GM20000 (cell line): ENCODE measurements at places on chromosomes 12 and 14.

- no peak for DNase-seq
These were observed 174.6 kb upstream of the C14orf180 start for GRCh38 chr14:104404922-104405321.

- DNase-seq: no peak
These were observed 98.8 kb downstream of the AKAP6 start for GRCh38 chr14:32427726-32428528.

DNA sequence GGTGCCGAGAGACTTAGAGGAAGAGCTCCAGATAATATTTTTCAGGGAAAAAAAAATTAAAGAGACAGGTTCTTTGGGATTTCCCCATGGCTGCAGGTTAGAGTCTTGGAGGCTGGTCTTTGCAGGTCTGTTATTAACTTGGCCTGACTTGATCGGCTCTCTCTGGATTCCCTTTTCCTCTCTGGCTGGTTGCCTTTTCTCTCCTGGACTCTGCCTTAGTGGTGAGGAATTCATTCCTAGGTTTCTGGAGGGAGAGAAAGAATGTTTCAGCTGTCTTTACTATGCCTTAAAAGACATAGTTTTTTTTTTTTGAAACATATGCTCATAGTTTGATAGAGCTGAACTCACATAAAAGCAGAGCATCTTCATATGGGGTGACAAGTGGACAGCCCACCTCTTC lies 336.3 kb downstream of the BMP4 start:
- no peak for DNase-seq

DNA sequence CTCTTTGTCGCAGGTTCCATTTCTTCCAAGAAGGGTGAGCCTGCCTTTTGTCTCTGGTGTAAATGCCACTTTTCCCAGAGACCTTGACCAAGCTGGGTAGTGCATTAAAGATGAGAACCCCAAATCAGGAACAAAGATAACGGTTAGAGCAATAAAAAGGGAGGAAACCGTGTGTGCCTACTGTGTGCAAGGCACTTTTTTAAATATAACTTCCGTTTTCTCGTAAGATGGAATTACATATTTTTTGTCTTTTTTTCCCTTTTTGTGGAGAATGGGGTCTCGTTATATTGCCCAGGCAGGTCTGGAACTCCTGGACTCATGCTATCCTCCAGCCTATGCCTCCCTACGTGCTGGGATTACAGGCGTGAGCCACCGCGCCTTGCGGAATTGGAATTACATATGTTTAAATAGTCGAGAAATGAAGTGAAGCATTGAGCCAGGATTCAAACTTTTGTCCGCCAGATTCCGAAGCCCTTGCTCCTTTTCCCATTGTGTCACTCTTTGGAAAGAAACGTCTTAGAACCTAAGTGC lies 506 bp upstream of the NABP2 start:
- DNase-seq: no peak

- no peak for DNase-seq
These were observed 48.4 kb downstream of the ESRRB start for GRCh38 chr14:76424359-76424758.

GRCh38 chr14:72558721-72559120 lies 335.2 kb downstream of the DPF3 start:
- DNase-seq: no peak

DNA sequence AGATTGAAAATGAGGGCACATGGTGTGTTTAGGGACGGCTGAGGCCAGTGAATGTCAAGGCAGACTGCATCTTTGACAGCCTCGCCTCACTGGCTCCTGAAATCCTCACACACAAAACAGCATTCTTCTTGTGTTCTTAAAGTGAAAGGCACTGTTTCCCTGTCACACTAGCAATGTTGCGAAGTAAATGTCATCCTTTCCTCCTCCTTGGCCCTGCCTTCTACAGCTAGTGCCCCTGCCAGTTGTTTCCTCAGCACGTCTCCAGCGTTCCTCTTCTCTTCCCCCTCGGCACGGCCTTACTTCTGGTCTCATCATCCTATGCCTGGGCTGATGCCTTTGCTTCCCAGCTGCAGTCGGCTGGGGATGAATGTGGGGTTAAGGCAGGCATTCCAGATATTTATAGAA lies 129.4 kb upstream of the DNM1L start:
- DNase-seq: no peak

GRCh38 chr12:75116646-75117198 lies 92.9 kb downstream of the KCNC2 start:
- no peak for DNase-seq

GRCh38 chr14:67986131-67986841 lies 166.7 kb downstream of the RAD51B start:
- DNase-seq: no peak

DNA sequence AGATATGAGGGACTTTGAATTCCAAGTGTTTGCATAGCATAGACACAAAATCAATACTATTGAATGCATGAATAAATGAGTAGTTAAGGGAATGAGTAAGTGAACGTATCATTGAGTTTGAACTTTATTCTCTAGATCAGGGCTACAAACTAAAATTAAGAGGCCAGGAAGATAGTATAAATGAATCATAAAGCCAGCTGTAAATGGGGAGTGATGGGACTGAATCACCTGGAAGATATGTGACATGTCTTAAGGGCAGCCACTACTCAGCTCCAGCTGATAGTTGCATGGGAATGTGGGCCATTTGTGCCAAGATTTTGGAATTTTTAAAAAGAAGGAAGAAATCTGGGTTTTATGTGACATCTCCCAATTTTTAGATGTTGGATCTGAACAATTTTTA lies 229.9 kb downstream of the AKAP6 start:
- DNase-seq: no peak

DNA sequence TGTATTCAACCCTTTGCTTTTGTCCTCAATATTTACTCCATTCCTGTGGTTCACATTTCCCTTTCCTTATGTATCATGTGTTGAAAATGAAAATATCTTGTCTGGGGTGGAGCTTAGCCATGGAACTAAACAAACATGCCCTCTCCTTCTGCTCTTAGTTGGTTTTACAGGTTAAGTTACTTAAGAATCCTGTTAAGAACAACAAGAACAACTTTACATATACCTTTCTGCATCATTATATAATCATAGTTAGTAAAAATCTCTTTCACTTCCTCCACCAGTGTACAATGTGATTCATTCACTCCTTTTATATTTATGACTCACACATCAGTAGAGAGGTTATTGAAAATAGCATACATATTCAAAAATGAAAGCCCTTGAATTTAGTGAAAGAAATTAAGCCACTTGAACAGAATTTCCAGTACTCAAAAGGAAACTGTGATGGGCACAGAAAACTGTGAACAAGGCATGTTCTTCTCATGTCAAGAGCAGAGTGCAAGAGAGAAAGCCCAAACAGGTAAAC lies 307.7 kb downstream of the CCDC91 start:
- DNase-seq: peak; percentile 19

DNA sequence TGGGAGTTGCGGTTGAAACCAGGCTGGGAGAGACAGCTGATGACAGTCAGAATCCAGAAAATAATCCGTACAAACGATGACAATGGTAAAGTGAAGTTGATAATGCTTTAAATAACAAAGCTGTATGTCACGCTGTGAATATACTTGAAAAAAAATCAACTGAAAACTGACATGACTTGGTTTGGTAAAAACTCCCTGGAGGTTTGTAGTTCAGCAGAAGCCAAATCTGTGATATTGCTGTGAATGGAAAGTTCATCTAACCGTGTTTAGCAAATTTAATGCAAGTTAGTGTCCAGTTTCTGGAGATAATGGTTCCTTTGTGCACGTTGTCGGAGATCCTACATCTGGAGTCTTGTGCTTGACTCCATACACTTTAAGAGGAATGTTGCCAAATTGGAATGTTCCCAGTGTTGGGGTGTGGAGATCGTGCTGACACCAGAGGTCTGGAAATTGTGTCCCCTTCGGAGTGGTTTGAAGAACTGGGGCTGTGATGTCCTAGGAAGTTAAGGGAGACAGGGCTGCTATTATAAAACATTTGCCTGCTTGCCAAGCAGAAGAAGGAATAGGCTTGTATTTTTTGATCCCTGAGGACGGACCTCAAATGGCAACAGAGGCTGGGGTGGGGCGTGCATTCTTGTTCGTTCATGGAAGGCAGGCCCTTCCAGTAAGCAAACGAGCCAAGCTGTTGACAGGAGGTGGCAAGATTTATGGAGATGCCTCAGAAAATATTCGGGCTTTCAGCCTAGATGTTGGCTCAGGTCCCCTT lies 30.6 kb downstream of the PPFIBP1 start:
- DNase-seq: no peak

DNA sequence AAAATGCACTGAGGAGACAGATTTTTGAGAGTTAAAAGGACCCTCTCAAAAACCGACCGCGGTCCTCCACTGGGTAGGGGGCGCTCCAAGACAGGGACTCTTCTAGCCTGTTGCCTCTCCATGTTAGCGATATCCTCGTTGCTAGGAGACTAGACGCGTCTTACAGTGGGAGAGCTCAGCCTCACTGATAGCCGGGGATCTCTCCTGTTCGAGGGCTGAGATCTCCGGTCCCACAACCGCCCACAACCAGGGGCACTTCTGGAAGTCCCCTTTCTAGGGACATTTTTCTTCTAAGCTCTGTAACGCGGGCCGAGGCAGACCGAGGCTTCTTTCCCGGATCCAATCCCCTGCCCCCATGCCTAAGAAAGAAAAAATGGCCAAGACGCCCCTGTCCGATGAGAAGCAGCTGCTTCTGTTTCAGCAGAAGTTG lies 21.3 kb downstream of the FKBP11 start:
- DNase-seq: peak; percentile 85

- DNase-seq: no peak
These were observed 55.4 kb downstream of the GALNT9 start for GRCh38 chr12:132273992-132274334.

GRCh38 chr12:122747224-122748135 lies 5.1 kb upstream of the DENR start:
- DNase-seq: no peak

- DNase-seq: no peak
These were observed 118.0 kb upstream of the CCDC198 start for GRCh38 chr14:57611555-57612075.

- DNase-seq: no peak
These were observed 93.5 kb downstream of the NUAK1 start for GRCh38 chr12:106045251-106045674.

DNA sequence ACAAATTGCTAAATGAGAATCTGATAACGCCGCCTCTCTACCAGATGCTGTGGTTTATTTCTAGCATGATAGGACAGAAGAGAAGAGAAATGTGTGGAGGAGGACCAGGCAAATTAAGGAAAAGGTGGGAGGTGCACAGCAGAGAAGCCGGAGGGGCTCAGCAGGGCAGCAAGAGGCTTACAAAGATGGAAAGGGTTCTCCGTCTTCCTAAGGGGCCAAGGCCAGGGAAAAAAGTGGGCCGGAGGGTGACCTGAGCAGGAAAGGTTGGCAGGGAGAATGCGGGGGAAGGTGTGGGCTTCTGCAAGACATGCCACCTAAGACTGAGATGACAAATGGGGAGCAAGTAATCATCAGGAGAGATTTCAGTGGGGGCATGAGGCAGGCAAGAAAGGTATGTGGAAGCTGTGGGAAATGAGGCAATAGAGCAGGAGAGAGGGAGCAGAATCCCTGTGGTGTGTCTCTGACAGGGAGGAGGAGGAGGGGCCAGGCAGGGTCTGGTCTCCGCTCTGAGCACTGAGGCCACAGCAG lies 18.7 kb downstream of the MANSC1 start:
- no peak for DNase-seq

DNA sequence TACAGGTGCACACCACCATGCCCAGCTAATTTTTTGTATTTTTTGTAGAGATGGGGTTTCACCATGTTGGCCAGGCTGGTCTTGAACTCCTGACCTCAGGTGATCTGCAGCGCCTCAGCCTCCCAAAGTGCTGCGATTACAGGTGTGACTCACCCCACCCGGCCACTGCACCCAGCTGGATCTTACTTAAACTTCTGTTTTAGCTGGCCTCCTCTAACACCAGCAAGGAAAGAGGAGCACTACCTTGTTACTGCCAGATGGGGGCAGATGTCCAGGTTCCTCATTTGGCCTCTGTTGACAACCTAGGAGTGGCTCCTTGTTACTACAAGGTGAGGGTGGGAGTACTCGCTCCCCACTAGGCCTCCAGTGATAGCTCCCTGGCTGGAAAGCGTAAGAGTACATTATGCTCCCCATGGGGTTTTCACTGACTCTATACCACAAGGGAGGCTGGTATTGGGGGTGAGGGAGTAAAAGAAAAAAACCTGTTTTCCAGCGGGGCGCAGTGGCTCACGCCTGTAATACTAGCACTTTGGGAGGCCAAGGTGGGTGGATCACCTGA lies 13.2 kb upstream of the ARF6 start:
- DNase-seq: peak; percentile 64

- no peak for DNase-seq
These were observed 10.7 kb downstream of the DYRK4 start for GRCh38 chr12:4572680-4573079.

GRCh38 chr14:100409651-100410050 lies 86.5 kb downstream of the SLC25A47 start:
- DNase-seq: no peak

- no peak for DNase-seq
These were observed 18.0 kb downstream of the LUM start for GRCh38 chr12:91093341-91093740.

DNA sequence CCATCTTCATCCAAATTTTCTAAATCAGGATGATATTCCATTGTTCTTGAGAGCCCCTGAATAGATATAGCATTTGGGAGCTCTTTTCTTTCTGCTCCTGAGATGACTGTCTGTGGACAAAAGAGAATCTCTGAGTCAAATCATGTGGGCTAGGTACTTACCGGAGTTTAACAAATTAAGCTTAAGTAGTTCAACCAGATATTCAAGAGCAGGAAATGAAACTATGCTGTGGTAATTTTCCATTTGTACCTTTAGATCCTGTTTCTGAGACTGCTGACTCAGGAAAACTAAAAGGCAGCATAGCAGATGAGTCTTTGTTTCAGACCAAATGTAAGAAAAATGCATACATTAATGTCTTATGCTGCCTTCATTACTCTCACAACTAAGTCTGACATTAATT lies at the start of gene CLEC7A:
TSS of gene CLEC7A (minus strand) at position 158 of the 400 bp plus-strand sequence. CDS start at position 41, 117 bp downstream.
- DNase-seq: peak; percentile 43

DNA sequence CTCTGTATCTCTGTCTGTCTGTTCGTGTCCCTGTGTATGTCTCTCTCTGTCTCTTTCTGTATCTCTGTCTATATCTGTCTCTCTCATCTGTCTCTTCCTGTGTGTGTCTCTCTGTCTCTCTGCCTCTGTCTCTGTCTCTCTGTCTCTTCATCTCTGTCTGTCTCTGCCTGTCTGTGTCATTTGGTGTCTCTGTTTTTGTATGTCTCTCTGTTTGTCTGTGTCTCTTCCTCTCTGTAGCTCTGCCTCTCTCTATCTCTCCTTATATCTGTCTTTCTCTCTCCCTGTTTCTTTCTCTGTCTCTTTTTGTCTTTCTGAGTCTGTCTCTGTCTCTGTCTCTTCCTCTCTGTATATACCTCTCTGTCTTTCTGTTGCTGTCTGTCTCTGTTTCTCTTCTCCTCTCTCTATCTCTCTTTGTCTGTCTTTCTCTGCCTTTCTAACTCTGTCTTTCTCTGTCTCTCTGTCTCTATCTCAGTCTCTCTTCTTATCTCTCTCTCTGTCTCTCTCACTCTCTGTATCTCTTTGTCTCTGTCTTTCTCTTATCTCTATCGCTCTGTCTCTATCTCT lies 50.2 kb downstream of the TMEM121 start:
- DNase-seq: no peak

- DNase-seq: no peak
These were observed 111.3 kb downstream of the DYRK2 start for GRCh38 chr12:67759829-67760228.
